AG04449 (cell line): ENCODE measurements at places on chromosomes 5 and 9.
A peak's percentile ranks its signal among the peaks of the same experiment; 100 is the strongest.

GRCh38 chr5:86232246-86232645, 385.5 kb upstream of the COX7C start:
- no peak for DNase-seq

DNA sequence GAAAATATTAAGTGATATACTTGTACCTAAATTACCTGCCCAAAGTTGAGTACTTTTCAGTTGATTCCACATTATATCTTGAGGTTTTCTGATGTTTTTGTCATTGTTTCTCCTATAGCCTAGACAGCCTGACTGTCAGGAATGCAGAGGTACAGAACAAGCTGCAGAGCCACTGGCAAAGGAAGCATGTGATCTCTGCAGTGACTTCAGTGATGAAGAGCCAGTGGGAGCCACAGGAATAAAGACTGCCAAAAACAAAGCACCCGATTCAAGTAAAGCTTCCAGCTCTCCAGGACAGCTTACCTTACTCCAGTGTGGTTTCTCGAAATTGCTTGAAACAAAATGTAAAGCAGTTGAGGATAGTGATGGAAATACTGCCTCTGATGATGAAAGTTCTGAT, 96.3 kb downstream of the ERCC6L2 start:
- DNase-seq, result no peak

GRCh38 chr5:3827624-3828023, 232.0 kb downstream of the IRX1 start:
- no peak for DNase-seq

- DNase-seq, result peak; percentile 7
These were observed 1038.3 kb downstream of the TLE1 start for GRCh38 chr9:80651044-80651443.
